Iris pigment epithelial cell (primary cell): ENCODE measurements at places on chromosomes 12 and 14.

DNA sequence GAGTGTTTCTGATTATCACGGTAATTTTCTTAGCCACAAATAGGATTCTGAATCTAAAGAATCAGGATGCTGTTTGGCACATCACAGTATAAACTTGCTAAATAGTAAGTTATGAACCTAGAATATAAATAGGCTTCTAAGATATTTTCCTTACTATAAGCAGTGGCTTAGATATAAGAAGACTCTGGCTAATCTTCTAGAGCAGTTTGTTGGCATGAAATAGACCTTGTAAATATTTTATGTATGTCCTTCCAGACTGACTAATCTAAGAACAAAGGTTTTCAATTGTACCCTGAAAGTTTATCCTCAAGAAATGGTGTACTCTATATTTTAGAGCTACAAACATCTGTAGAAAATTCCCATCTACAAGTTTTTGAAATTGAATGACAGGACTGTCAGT lies 48.3 kb downstream of the LMNTD1 start:
- no peak for DNase-seq

- DNase-seq, result peak; percentile 43
Measured at GRCh38 chr14:59919570-59920377, at the start of gene LRRC9. Gene LRRC9 (plus strand): TSS chr14:59920144.

GRCh38 chr14:35934499-35934898 lies 108.4 kb downstream of the BRMS1L start:
- DNase-seq, result no peak

DNA sequence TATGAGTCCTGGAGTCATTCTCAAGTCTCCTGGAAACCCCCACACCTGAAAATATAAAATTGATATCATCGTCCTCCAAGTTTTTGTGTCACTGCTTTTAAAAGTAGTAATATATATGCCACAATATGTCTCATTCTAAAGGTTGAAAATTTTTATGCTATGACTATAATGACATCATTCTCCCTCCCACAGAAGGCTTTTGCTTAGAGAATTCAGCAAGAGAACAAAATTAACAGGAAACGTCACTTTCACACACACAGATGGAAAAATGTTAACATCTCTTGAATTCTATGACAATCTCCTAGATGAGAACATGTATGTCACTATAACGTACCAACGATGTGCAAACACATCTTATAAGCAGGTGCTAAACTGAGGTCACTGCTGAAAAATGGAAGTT lies 498.3 kb downstream of the FOXG1 start:
- peak; percentile 21 for DNase-seq

DNA sequence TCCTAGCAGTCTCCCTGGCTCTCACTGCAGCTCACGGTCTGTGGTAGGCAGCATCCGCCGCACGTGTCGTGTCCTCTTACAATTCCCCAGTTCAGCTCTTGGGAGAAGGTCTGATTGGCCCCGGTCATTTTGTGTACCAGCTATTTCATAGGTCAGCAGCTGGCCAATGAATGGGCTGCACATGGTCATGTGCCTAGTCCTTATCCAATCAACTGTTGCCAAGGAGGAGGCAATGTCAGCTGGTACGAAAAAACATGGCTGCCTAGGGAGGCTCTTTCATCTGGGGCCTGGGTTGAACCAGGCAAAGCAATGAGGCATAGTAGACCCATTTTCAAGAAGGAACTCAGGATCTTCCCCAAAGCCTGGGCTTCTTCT lies 46.1 kb downstream of the RNFT2 start:
- DNase-seq, result no peak

DNA sequence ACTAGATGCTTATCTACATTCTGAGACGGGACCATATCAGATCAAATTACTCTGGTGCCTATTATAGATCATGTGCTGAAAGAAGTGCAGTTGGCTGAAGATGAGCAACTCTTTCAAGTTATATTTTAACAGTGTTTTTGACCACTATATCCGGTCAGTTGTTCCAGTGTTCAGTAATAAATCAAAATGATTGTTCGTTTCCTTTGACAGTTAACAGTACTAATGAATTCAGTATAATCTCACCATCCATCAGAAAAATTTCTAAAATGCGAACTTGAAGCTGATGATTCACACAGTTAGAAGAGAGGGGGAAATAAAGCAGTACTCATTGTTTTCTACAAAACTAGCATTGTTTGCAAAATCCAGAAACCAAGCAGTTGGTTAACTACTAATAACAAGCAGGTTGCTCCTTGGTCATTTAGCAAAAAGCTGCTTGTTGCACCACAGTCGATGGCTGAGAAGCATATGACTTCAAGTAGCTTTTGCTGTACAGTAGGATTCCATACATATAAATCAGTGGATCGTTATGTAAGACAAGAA lies 2.3 kb downstream of the RPS6KA5 start:
- DNase-seq, result no peak

DNA sequence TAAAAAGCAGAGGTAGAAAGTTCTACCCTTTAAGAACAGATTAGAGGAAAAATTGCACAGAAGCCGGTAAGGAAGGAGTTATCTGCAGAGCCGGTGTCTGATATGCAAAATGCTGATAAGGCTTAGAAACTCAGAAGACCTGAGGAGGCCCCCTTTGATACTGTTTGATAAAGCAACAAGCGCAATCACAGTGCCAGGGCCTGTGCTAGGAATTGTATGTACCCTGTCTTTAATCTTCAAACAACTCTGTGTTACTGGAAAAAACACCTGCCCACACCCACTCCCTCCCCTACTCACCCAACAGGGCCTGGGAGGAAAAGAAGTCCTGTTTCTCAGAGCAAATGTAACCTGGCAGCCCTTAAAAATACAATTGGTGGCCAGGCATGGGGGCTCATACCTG lies 112.7 kb upstream of the FUT8 start:
- DNase-seq, result no peak

- no peak for DNase-seq
Measured at GRCh38 chr12:20436316-20436715, 68.0 kb downstream of the PDE3A start.

GRCh38 chr12:120658286-120659150 lies 18.1 kb downstream of the CABP1 start:
- DNase-seq, result no peak

- no peak for DNase-seq
Measured at GRCh38 chr12:47577206-47577989, 128.4 kb downstream of the RPAP3 start.

DNA sequence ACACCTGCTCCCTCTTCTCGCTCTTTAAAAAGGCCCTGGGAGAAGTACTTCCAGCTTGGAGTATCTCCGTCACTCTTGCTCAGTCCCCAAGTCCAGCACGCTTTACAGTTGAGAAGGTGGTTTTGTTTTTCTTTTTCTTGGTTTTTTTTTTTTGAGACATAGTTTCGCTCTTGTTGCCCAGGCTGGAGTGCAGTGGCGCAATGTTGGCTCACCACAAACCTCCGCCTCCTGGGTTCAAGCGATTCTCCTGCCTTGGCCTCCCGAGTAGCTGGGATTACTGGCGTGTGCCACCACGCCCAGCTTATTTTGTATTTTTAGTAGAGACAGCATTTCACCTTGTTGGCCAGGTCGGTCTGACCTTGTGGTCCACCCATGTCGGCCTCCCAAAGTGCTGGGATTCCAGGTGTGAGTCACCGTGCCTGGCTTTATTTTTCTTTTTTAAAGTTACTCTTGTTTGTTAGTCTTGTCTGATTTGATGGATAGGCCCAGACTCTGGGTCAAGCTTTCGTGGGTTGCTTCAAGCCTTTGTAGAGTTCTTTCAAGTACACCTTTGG lies 1.9 kb downstream of the TDRD9 start:
- DNase-seq, result no peak

DNA sequence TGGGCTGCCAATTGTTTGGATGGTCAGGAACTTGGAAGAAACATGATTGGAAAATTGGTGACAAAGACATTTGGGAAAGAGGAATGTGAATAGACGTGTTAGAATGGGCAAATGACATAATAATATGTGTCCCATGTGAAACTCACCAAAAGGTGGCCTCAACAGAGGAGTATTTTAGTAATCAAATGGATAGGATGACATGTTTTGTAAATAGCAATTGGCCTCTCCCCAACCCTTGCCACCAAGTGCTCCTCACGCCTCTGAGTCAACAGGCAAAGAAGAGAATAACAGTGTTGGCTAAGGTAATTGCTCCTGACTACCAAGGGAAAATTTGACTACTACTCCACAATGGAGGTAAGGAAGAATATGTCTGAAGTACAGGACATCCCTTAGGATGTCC lies 81.4 kb downstream of the ATXN7L3B start:
- DNase-seq, result no peak

DNA sequence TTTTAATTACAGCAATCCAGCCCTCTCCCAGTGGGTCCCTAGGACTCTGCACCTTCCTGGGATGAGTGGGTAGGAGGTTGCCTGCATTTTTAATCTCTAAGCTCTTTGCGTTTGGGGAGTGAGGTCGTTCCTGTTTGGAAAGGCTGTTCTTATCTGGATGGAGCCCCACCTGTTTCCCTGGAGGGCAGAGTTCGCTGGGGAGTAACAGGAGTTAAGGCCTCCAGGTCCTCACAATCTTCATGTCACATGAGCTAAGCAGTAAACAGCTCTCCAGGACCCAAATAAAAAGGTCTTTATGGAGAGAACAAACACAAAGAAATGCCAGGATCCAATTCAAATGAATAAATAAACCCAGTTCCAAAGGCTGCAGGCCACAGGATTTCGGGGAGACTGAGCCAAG lies 56.0 kb upstream of the RFLNA start:
- DNase-seq, result no peak

- no peak for DNase-seq
Measured at GRCh38 chr14:96616161-96616721, 114.1 kb downstream of the PAPOLA start.

DNA sequence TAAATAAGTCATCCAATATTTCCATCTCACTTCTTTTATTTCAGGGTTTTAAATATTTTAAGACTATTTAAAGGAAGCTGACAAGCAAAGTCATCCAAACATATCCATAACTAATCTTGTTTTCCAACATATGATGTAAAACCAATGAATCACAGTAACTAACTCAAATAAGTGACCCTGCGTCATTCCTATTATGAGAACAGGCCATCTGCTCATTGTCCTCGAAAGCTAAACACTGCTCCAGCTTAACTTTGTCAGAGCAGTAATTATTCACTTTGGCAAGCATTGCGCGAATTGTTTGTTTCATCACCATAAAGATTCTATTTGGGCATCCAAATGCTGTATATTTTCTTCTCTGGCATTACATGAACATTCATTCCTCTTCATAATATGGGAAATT lies 99.1 kb downstream of the CAPZA3 start:
- DNase-seq, result no peak

- no peak for DNase-seq
Measured at GRCh38 chr14:100348784-100349685, 25.9 kb downstream of the SLC25A47 start.

- no peak for DNase-seq
Measured at GRCh38 chr12:111048991-111049390, 128.6 kb upstream of the MYL2 start.

DNA sequence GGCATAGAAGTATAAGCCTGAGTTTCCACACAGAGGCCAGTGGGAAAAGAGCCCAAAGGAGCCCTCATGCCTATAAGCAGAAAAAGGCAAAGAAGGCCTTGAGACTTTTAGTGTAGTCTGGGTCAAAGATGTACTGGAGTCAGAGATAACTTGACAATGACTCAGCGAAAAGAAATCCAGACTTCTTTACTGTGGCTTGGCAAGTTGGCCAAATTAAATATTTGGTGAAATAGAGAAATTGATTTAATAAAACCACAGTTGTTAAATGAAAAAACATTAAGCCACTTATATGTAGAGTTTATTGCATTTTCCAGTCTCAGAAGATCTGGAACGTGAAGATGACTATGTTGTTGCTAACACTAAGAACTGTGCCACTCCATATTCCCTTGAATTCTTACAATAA lies 105.1 kb downstream of the TMTC3 start:
- peak; percentile 90 for DNase-seq

- DNase-seq, result no peak
Measured at GRCh38 chr12:120215357-120215735, 14.4 kb upstream of the RPLP0 start.

DNA sequence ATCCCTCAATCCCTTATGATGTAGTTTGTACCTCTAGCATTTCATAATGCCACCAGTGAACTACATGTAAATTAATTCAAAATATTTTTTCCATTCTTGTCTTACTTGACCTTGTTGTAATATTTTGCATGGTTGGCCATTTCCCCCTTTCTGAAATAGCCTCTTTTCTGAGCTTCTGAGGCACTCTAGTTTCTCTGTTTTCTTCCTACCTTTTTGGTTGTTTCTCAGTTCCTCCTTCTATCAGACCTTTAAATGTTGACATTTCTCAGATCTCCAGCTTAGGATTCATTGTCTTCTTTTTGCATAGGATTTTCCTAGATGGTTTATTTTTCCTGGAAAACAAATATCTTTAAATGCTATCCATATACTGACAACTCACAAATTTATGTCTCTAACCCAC lies 9.8 kb upstream of the RMST start:
- DNase-seq, result no peak

- DNase-seq, result no peak
Measured at GRCh38 chr12:9363145-9363544, 154.9 kb upstream of the PZP start.
